ENCODE measurements at places on chromosomes 12 and 14.

GRCh38 chr12:110846615-110847566, at the start of gene CCDC63:
Gene CCDC63, plus strand, starts transcription at chr12:110846987. Its CDS starts 5,968 bp downstream, at chr12:110852955.
- DNase-seq: no peak

DNA sequence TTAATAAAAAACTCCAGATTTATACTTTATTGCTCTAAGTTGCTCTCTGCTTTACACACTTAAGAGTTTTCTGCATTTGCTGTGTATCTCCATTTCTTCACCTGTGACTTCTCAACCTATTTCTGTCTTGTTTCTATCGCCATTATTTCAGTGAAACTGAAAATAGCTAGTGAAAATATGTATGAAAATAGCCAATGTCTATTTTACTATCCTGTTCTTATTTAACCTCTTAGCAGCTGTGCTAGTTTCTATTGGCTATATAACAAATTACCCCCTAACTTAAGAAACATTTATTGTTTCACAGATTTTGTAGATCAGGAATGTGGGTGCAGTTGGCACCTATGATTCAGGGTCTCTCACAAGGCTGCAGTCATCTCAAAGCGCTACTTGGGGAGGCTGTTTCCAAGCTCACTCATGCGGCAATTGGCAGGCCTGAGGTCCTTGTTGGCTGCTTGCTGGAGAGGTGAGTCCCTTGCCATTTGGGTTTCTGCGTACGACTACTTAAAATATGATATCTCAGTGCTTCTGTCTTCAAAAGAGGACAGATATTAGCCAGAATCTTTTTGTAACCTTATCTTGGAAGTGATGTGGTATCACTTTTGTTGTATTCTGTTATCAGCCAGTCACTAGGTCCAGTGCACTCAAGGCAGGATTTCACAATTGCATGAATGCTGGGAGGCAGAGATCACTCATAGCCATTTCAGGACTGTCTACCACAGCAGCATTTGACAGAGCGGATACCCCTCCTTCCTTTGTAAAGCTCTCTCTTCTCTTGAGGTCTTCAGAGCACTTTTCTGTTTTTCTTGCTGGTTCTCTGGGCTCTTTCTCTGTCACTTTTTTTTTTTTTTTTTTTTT, 7.2 kb downstream of the ERC1 start:
- no peak for DNase-seq

DNA sequence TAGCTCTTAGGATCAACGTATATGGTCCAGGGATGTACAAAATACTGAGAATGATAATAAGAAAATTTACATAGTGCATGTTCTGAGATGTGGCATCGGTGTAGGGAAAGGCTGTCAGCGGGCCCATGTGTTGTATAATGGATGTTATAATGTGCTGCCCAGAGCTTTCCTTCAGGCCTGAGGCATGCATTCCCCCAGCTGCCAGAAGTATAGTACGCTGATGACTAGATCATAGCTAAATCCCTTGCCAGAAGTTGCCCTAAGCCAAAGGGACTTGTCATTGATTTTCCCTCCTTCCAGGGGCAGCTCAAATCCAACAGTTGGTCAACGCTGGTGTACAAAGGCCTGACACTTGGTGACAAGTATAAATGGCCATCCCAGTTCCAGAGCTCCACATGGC, 6.5 kb upstream of the OR11G2 start:
- DNase-seq: no peak

DNA sequence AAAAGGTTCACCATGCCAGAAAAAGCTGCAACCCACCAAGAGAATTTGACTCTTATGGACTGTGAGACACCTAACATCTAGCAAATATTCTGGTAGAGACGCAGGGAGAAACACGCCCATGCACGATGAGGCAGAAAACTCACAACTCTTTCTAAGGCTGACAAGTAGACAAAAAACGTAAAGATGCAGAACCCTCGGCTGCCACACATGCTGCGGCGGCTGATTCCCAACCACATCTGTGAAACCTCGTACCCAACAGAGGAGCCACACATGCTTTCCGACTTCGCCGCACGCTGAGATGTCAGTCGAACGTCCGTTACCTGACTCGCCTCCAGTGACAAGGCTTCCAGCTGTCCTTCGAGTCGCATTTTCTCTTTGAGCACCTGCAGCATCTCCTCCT, 21.8 kb downstream of the GOLGA3 start:
- DNase-seq: peak; percentile 24

DNA sequence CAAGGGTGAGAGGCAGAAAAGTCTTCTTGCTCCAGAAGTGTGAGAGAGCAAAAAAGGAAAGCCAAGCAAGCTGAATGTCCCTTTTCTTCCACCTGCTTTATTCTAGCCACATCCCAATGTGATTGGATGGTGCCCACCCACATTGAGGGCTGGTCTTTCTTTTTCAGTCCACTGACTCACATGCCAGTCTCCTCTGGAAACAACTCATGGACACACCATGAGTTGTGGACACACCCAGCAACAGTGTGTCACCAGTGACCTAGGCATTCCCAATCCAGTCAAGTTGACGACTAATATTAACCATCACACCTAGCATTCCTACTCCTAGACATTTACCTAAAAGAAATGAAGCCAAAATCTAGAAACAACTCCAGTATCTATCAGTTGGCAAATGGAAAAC, 7.2 kb upstream of the DICER1 start:
- no peak for DNase-seq

DNA sequence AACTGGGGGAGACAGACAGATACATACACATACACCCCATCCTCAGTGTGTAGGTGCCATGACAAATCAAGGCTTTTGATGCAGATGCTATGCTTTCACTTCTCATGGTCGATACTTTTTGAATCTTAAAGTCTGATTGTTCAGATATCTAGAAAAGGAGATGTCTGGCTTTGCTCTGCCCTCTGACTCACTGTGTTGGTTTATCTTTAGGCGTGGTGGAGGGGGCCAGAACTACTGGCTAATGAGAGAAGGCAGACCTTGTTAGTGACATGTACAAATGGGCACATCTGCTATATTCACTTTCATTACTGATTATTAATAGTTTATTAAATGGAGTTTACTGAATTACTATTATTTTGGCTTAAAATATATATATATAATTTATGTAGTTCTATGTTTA, 444.3 kb upstream of the RGS6 start:
- no peak for DNase-seq

- DNase-seq: no peak
These were observed 193.9 kb downstream of the BCAT1 start for GRCh38 chr12:24754690-24755638.

GRCh38 chr12:86198696-86199444, 57.3 kb downstream of the MGAT4C start:
- no peak for DNase-seq

DNA sequence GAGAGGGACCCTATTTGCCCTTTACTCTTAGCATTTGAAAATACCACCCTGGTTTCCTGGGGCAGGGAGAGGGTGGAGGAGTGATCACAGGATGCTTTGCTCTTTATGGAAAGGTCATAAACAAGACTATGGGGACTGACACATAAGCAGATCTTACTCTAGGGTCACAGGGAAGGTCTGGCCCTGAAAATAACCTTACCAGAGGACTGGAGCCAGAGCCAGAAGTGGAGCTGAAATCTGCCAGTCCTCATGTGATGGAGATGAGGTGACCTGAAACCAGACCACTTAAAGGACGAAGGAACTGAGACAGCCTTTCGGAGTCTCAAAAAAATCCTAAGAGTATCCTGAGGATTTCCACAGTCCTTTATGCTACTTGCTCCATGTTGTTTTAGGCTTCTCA, 12.4 kb downstream of the PFKM start:
- DNase-seq: no peak

DNA sequence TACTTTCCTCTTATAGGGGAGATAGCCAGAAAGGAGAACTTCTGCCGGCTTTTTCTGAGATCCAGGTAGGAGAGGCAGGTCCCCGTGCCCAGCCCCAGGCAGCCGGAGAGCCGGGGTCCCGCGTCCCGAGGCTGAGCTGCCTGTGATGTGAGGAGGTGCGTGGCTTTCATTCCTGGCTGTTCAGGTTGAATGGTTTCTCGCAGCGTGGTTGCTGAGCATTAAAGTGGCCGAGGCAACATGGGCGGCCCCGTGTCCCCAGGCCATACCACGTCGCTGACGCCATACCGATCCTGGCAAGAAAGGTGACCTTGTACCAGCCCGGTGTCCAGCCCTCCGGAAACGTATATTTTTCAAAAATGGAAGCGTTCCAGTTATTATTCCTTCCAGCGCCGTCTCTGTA, 116.7 kb upstream of the MYL2 start:
- DNase-seq: no peak

DNA sequence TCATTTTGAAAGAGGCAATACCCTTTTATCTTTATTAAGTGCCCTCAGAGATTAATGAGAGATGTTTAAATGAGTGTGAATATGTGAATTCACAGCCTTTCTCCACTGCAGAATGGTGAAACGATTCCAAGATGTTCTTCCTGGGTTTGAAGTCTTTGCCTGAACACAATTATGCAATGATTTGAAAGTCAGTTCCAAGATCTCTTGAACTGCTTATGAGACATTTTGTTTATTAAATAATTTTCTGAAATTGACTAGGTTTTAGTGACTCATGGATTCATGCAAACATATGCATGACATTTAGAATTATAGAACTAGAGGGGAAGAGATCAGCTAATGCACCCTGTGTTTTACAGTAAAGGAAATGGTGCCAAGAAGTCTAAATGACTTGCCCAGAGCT, 118.1 kb upstream of the SLC38A2 start:
- DNase-seq: no peak

DNA sequence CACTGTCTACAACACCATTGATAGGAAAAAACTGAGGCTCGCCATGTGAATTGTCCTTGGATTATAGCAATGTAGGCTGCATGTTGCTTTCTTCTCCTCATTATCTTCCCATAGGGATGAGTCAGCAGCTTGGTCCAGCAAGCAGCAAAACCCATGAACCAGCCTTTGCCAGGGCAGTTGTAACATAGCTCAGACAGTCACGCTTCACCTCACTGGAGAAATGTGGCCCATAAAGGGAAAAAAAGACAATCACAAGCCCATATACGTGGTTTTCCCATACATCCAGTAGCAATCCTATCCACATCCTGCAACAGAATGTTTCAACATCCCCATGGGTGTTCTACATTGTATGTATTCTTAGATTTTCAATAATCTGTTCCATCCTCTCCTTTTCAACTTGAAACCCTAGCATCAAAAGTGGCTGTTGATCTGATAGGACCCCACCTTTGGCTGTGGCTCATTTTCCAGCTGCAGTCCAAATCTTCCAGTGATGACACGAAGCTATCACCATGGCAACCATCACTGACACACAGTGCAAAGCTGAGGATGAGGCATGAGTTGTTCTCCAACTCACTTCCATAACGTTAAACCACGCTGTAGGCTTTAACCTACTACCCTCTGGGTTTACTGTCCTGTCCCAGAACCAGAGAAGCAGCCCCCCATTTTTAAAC, 34.0 kb downstream of the GRIN2B start:
- DNase-seq: no peak

GRCh38 chr14:89137526-89138163, 279.4 kb downstream of the FOXN3 start:
- no peak for DNase-seq

GRCh38 chr12:6950811-6951540, at the start of gene PTPN6:
Gene PTPN6, plus strand, starts transcription at chr12:6951356. Its CDS starts 157 bp downstream, at chr12:6951513.
- peak; percentile 45 for DNase-seq

GRCh38 chr14:103581954-103582703, 19.4 kb downstream of the COA8 start:
- DNase-seq: no peak

DNA sequence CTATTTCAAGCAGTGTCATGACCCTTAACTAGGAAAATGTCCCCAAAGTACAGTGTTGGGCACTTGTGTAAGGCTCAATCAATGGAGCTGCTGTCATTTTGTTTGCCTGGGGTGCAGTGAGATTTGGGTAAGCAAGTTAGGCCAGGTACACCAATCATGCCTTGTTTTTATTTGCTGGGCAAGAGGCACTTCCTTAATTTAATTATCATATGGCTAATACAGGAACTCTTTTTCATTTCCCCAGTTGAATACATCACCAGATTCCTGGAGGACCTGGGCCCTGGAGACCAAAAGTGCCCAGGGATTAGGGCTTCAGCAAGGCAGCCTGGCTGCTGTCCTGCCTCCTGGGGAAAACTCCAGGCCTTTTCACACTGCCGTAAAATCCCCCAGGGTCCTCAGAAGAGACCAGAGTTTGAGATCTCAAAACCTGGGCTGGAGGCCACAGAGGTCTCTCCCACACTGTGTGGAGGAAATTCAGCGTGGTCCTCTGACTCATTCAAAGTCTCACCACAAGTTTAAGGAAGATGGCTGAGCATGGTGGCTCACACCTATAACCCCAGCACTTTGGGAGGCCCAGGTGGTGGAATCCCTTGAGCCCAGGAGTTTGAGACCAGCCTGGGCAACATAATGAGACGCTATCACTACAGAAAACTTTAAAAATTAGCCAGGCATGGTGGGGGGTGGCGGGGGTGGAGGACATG, 28.4 kb upstream of the FOXN3 start:
- peak; percentile 44 for DNase-seq

DNA sequence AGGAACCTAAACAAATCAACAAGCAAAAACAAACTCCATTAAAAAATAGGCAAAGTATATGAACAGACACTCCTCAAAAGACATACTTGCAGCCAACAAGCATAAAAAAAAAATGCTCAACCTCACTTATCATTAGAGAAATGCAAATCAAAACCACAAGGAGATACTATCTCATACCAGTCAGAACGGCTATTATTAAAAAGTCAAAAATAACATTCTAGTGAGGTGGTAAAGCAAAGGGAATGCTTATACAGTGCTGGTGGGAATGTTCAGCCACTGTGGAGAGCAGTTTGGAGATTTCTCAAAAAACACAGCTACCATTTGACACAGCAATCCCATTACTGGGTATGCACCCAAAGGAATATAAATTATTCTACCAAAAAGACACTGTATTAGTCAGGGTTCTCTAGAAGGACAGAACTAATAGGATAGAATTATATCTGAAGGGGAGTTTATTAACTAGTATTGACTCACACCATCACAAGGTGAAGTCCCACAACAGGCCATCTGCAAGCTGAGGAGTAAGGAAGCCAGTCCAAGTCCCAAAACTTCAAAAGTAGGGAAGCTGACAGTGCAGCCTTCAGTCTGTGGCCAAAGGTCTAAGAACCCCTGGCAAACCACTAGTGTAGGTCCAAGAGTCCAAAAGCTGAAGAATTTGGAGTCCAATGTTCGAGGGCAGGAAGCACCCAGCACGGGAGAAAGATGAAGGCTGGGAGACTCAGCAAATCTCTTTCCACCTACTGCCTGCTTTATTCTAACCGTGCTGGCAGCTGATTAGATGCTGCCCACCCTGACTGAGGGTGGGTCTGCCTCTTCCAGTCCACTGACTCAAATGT, 101.6 kb upstream of the KRAS start:
- no peak for DNase-seq

DNA sequence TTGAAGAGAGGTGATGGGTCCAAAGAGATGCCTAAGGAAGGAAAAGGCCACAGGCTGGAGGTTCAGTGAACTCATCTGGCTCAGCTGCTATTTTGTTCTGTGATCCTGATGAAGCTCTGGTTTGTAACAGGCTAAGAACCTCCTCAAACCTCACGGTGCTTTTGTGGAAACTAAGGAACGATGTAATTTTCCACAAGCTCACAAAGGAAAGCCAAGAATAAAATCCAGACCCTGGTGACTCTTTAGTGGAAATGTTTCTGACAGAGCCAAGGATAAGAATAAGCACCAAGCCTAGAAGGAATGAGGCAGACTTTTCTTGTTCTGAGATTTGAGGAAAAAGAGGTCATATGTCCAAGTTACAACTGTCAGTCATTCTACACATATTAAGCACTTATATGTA, 93.6 kb downstream of the SLC24A4 start:
- no peak for DNase-seq

GRCh38 chr12:13163868-13164635, 32.5 kb upstream of the EMP1 start:
- no peak for DNase-seq

GRCh38 chr14:43001731-43002130, 1395.1 kb downstream of the LRFN5 start:
- DNase-seq: no peak

- DNase-seq: no peak
These were observed 192.3 kb downstream of the MON2 start for GRCh38 chr12:62658910-62659309.
